Activated T-cell treated with anti-CD3 and anti-CD28 coated beads, Interleukin-2, amount 50 U/mL, for 72 hours (primary cell): ENCODE measurements at places on chromosomes 4 and X. TPM values are rescaled to one million over a fixed set of nuclear protein-coding genes. Genes with fewer than 3 reads are reported as not detected.
A peak's percentile ranks its signal among the peaks of the same experiment; 100 is the strongest.

DNA sequence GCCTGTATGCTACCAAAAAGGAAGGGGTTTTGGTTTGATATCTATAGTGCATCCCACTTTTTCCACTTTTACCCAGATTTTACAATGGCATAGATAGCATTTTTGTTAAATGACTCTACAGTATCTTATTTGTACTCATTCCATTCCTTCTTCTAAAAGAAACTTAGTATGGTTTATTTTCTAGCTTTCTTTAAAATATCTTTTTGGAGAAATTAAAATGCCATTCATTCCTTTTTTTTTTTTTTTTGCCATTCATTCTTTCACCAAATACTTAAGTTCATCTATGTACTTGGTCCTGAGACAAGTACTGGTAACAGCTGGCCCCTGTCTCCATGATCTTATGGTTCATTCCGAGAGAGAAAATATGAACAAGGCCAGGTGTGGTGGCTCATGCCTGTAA is 49.1 kb downstream of the MID1 start:
- no peak overlapping the region for H3K4me3 ChIP-seq
- no peak overlapping the region for H3K27ac ChIP-seq
- no peaks in the 10 kb centered on the region for H3K4me1 ChIP-seq

The ADH4 gene
- not detected for total RNA-seq

DNA sequence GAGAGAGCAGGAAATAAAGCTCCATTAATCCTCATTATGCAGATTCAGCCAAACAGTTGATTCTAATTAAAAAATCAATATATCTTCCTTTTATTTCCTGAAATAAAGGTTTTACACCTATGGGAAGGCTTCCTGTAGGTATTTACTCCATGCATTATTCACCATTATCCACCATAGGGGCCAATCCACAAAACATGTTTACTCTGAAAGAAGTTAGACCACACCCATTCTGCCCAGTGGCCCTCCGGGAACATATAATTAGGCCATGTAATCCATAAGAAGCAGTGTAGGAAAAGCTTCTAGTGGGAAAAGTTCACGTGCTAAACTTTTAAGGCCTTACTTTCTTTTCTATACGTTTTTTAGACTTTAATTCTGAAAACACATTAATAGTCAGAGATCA is 57.7 kb downstream of the SAT1 start:
- H3K4me1 ChIP-seq = no peaks in the 10 kb centered on the region
- H3K27ac ChIP-seq = no peak overlapping the region
- H3K4me3 ChIP-seq = no peak overlapping the region

DNA sequence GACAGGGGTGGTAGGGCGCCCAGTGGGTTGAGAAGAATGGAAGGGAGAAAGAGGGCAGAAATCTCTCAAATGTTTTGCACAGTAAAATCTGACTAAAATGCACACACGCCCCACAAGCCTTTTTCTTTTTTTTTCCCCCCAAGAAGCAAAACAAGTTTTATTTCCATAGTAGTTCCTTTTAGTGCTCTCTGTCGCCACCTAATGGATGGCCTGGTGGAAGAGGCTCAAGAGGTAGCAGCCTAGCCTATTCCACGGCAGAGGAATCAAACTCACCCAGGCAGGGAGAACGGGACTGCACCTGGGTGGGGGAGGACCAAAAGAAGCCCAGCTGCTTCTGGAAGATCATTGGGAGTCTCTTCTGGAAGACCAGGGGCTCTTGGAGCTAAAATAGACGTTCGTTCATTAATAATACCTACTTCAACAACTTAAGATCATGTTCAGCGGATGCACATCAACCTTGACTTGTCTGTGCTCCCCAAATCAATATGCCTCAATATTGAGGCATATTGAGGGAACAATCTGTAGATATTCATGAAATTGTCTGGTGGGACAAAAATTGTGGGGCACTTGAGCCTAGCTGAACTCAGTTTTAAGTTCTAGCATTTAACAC is 31.6 kb upstream of the IRAK1 start:
- peak; percentile 77 for DNase-seq
- no peak overlapping the region for H3K4me3 ChIP-seq
- peaks cover 25% of the 10 kb centered on the region for H3K4me1 ChIP-seq
- H3K27me3 ChIP-seq = peaks cover 31% of the 10 kb centered on the region
- H3K36me3 ChIP-seq = peaks cover 14% of the 10 kb centered on the region
- H3K27ac ChIP-seq = peak overlapping the region; percentile 56

The HSFX3 gene
- not detected for total RNA-seq

- H3K36me3 ChIP-seq = no peaks in the 10 kb centered on the region
- no peak overlapping the region for H3K4me3 ChIP-seq
- H3K27me3 ChIP-seq = peaks cover 17% of the 10 kb centered on the region
- H3K4me1 ChIP-seq = no peaks in the 10 kb centered on the region
- no peak overlapping the region for H3K27ac ChIP-seq
These were observed 85.8 kb upstream of the PRPS1 start for GRCh38 chrX:107542500-107542899.

- H3K36me3 ChIP-seq = no peaks in the 10 kb centered on the region
- no peak overlapping the region for H3K27ac ChIP-seq
- no peak for DNase-seq
- peaks cover 25% of the 10 kb centered on the region for H3K27me3 ChIP-seq
- H3K4me3 ChIP-seq = no peak overlapping the region
These were observed 33.7 kb downstream of the AMMECR1 start for GRCh38 chrX:110284159-110284558.

DNA sequence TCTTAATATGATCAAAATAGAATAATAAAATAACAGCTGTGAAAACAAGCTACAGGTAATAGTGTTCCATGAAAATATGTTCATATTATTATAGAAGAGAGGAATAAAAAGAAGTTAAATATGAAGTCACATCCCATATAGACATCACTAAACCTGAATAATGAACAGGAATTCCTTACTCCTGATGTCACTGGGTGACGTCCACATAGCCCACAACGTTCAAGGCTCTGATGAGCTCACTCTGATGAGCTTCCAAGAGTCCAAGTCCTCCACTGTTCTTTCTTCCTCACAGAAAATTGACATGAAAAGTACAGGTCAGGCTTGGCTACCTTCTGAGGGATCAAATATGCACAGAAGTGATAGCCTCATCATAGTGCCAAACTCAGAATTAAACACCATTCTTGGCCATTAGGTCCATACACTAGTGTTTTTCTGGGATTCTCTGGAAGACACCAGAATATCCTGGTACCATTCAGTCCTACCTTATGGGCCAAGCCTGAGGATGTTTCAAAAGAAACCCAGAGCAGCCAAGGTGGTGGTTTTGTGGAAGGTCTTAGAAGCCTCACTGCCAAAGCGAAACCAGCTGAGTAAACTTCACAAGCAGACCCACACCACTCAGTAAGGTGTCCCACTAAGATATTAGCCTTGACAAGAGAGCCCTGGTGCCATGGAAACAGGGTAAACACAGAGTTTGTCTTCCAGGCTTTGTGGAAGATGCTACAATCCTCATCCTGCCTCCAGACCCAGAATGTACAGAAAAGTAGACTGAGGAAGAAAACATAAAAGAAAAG is 138.4 kb upstream of the HHIP start:
- no peak overlapping the region for H3K27ac ChIP-seq
- no peak overlapping the region for H3K4me3 ChIP-seq
- no peaks in the 10 kb centered on the region for H3K36me3 ChIP-seq
- H3K4me1 ChIP-seq = no peaks in the 10 kb centered on the region

DNA sequence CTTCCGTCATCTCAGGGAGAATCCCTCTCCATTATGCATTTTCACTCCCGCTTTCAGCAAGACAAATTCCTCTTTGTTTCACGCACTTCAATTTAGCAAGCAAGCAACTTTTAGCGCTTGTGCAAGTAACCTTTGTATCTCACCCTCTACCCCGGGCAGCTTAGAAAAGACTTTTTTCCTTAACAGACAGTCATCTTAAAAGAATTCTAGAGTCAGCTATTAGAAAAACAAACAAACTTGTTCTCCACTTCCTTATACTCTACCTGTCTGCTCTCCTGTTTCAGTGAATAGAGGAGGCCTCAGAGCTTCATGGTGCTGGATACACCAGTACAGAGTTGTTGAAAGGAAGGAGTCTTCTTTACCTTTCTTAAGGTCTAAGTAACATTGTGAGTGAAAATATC is 12.1 kb downstream of the TIGD2 start:
- no peaks in the 10 kb centered on the region for H3K27me3 ChIP-seq
- no peak for DNase-seq
- H3K4me1 ChIP-seq = no peaks in the 10 kb centered on the region
- H3K36me3 ChIP-seq = no peaks in the 10 kb centered on the region

The EGFL6 gene
- total RNA-seq = 3.6 TPM

- H3K4me3 ChIP-seq = no peak overlapping the region
- H3K4me1 ChIP-seq = peaks cover 13% of the 10 kb centered on the region
- H3K27ac ChIP-seq = no peak overlapping the region
- no peak for DNase-seq
These were observed 13.8 kb upstream of the PLAC1 start for GRCh38 chrX:134672101-134672500.

DNA sequence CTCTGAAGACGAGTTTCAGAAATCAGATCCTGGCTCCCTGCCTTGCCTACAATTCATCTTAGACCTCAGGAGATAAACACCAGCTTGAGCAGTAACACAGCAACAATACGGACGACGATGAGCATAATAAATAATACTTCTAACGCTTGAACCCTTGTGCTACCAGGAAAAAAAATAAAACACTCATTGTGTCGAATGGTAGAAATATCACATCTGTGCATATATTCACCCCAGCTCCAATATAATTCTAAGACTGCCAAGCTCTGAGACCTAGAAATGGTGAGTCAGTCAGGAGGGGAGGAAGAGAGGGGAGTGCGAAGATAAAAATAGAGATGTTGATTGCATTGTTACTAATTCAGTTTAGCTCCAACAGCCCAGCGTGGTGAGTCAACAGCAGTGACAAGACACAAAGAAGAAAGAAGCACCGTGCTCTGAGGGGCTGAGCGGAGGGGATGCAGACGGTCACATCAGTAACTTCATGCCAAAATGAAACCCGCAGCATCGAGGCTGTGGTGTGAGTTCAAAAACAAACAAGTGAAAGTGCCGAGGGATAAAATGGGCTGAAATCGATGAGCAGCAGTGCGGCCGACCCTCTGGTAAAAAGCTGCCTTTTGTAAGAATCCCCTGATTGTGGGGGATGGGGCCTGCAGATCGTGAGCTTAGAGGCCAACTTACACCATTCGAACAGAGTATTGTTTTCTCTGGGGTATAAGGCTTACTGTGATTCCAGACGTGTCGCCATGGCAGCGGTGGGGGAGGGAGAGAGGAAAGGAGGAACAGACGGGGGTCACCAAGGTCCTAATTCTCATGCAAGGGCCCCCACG is 150.4 kb downstream of the MGST2 start:
- peaks cover 9% of the 10 kb centered on the region for H3K4me1 ChIP-seq
- peaks cover 4% of the 10 kb centered on the region for H3K36me3 ChIP-seq
- H3K27ac ChIP-seq = no peak overlapping the region
- peaks cover 6% of the 10 kb centered on the region for H3K27me3 ChIP-seq
- DNase-seq = no peak
- H3K4me3 ChIP-seq = peak overlapping the region; percentile 62
